ENCODE measurements at places on chromosomes 4 and X.

DNA sequence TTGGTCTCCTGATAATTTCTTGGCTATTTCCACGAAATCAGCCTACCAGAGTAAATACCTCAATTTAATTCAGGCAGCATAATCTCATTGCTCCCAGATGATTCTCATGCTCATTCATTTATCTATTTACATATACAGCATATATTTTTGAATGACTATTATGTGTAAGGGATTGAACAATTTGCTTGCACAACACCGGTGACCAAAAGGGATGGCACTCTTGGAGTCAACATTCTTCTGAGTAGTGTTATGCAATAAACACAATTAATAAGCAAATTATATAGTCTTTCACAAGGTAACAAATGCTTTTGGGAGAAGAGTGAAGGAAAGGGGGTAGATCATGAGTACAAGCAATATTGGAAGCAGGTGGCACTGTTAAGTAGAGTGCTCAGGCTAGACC is 1015.3 kb downstream of the ARAP2 start:
- DNase-seq: no peak

DNA sequence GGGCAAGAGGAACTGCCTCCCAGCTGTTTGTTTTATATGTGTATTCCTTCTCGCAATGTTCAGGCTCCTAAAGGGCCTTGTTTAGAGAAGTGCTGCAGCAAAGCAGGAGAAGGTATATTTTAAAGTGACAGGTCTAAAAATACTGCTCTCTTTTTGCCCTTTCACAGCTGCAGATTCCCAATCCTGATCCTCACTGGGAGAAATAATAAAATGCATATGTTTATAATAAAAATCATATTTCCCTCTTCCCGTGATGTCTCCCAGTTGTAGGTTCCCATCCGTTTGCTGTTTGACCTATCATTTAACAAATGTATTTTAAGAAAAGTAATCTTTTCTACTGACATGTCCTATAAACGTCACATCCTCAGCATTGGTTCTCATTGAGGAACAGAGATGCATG is 62.7 kb upstream of the GPC4 start:
- DNase-seq: no peak

DNA sequence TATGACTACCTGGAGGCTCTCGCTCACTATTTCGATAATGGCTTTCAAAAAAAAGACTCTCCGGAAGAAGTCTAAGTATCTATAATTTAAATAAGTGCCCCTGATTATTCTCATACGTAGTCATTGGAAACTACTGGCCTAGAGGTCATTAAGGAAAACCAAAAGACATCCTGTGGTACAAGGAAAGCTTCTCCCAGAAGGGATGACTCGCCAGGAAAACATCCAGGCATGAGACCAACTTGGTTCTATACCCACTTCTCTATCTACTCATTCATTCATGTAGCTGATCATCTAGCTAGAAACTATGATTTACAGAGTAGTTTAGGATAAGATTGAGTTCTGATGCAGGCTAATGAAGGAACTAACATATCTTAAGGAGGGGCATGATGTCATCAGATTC is 37.7 kb downstream of the SOX3 start:
- DNase-seq: no peak

GRCh38 chr4:6121276-6121850 is 79.0 kb downstream of the JAKMIP1 start:
- DNase-seq: no peak

GRCh38 chr4:1338752-1339414 is 8.1 kb upstream of the UVSSA start:
- DNase-seq: no peak

DNA sequence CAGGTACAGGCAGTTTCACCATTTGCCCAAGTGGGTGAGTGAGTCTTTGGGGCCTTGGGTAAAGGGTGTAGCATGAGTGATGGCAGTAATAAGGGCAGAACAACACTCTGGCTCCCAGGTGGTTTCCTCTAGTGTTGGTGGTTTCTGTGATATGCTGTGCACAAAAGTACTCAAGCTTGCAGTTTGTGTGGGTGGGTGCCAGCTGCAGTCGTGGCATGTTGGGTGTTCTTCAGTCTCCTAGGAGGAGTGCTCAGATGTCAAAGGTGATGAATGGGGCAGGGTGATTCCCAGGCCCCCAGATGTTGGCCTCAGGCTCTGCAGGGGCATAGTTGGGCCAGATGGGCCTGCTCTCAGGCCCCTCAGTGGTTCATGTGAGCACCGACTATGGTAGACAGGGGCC is 166.1 kb upstream of the KLF8 start:
- DNase-seq: no peak

DNA sequence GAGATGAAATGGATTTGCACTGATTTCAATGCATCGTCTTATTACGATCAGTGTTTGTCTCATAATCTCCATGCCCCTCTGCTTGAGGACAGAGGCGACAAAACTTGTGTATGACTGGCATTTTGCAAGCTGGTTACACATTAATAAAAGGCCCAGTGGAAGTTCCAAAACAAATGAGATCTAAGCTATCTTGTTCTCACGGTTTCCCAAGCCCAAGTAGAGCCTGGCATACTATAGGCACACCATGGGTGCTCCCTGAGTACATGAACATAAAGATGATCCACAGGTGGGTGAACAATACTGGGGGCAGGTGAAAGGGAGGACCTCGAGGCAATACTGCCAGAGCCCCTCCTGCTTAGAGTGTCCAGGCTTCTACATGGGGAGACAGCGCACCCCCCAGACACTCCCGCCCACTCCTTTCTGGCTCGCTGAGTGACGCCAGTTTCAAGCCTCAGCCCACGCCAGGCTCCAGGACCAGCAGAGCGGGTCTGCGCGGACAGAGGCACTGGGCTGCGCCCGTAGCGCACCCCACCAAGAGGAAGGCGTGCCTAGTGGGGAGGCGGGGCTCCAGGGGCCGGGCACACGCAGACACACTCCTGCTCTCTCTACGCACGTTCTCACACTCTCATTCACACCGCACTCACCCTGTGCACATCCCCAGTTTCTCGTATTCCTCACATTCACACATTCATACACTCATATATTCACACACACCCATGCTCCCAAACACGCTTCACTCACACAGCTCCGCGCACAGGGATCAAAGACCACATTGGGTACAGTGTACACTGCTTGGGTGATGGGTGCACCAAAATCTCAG is 8.9 kb upstream of the GSX2 start:
- DNase-seq: no peak

DNA sequence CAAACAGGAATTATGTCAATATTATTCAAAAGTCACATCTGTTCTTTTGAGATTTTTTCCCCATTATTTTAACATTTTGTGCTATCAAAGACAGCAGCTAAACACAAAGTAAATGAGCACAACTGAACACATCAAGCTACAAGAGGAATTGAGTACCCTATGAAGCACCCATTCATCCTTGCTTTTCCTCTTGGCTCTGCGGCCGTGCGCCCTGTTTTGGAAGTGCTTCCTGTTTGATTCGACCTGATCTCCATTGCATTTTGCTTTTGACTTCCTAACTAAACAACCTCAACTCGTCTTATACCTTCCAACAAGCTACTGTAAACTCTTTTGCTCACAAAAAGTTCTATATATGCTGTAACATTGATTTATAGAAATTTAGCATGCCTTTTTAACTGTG is 85.0 kb downstream of the SCFD2 start:
- no peak for DNase-seq

DNA sequence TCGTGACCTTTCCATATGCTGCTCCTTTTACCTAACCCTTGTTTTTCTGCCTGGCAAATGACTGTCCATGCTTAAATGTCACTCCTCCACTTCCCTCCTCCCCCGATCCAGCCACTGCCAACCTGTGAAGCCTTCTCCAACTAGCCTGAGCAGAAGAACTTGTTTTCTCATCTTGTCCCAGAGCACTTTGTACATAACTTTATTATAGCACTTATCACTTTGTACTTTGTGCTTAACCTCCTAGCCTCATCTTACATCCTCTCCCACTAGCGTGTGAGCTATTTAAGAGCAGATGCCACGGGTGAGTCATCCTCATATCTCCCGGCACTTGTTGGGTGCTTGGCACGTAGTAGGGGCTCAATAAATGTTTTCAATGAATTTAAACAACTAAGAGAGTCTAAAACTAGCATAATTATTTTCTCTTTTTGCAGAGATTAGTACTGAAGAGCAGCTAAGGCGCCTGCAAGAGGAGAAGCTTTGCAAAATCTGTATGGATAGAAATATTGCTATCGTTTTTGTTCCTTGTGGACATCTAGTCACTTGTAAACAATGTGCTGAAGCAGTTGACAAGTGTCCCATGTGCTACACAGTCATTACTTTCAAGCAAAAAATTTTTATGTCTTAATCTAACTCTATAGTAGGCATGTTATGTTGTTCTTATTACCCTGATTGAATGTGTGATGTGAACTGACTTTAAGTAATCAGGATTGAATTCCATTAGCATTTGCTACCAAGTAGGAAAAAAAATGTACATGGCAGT is 46.9 kb downstream of the XIAP start:
- DNase-seq: no peak

- DNase-seq: no peak
Observed at GRCh38 chr4:2806390-2807355, 13.8 kb downstream of the SH3BP2 start.

GRCh38 chr4:42361456-42361855 is 35.8 kb upstream of the SHISA3 start:
- no peak for DNase-seq

Measured in NCI-H460 (cell line).